ENCODE measurements at places on chromosomes 5 and 9.

DNA sequence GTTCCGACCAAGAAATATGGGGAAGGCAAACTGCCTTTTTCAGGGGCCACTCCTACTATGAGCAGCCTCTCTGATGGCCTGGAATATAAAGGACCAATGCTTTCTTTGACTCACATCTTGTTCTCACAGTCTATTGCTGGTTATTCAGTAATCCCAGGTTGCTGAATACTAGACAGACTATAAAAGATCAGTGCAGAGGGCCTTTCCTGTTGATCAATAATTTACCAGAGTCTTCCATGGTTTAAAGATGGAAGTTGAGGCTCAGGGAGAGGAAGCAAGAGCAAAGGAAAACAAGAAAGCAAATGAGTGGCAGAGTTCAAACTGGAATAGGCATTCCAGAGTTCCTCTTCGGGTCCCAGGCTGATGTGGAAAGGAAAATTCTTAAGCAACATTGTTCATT, 62.9 kb downstream of the FBXO38 start:
- DNase-seq = no peak

DNA sequence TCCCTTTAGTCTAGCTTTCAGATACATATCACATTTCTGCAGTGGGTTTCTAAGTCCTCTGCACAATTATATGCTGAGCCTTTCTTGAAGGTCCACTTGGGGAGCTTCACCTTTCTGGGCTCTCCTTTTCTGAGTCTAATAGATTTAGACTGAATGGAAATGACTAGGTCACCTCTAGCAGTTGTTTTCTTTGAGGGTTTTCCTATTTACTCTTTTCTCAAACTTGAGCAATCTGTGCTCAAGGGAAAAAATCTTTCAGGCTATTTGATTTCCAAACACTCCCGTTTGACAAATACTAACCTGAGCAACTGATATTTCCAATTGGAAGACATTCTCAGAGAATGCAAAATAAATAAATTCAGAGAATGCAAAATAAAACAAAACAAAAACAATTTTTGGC, 39.0 kb downstream of the ISOC1 start:
- DNase-seq = no peak

- DNase-seq = no peak
Observed at GRCh38 chr5:164377746-164378145, 872.3 kb downstream of the MAT2B start.

GRCh38 chr5:112583166-112583565, 154.5 kb upstream of the APC start:
- no peak for DNase-seq

DNA sequence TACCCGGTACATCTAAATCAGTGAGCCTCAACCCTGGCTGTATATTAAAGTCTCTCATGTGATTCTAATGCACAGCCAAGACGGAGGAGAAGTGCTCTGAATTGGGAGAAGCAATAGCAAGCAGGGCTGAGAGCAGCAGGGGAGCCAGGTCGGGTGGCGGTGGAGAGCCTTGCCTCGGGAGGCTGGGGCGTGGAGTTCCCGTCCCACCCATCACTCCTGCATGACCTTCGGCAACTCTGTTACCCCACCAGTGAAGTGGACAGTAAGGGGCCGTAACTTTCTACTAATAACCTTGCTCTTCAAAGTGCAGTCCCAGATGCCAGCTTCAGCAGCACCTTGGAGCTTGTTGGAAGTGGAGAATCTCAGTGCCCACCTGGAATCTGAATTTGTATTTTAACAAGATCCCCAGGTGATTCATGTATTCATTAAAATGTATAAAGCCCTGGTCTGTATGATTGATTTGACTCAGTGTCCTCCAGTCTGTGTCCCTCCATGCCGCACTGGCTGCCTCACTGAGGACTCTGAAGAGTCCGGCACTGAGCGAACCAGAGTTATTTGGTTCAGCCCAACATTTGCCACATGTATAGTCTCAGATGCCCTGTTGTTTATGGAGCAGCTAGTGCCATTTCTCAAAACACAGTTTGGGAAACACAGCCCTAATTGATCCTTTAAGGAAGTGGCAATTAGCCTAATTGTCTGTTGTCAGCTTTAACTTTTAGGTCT, 6.5 kb downstream of the ERGIC1 start:
- DNase-seq = no peak

- DNase-seq = no peak
Observed at GRCh38 chr5:179791881-179792611, 1.7 kb upstream of the LTC4S start.

GRCh38 chr5:132458226-132458560, 32.4 kb downstream of the IRF1 start:
- DNase-seq = no peak

GRCh38 chr9:82404881-82405280, 416.3 kb downstream of the SPATA31D1 start:
- no peak for DNase-seq

DNA sequence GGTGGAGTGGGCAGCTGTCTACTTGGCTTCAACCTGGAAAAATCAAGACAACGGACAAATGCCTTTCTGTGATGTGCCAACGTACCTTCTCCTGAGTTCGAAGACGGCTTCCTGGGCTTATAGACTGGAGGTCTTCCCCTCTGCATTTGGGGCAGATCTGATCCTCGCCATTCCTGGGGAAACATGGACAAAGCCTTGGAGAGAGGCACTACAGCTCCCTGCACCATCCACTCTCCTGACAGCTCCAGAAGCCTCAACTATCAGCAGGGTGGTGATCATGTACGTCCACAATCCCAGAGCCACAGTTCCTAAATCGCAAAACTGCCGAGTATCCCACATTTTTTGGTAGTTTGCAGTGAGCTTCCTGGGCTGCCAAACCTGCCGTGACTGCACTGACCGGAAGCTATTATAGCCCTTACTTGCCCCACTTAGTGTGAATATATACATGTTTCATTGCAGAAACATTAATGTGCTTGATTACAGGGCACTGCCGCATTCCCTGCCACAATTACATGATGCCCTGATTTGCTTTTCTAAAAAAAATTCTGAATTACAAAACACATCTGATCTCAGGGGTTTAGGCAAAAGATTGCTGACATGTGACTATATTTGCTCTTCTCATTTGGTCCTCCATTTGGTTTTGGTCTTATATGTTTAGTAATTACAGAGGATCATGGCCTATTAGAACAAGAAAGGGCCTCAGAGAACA, 2.8 kb downstream of the TRAF1 start:
- no peak for DNase-seq

GRCh38 chr9:87382900-87383299, 114.8 kb upstream of the DAPK1 start:
- no peak for DNase-seq

GRCh38 chr5:41339339-41339738, 126.0 kb upstream of the C6 start:
- DNase-seq = no peak

- DNase-seq = no peak
Observed at GRCh38 chr9:89999176-89999533, 394.3 kb downstream of the GADD45G start.

- no peak for DNase-seq
Observed at GRCh38 chr9:77953590-77953989, 78.0 kb downstream of the GNAQ start.

GRCh38 chr5:138180183-138180782, 1.4 kb downstream of the KIF20A start:
- no peak for DNase-seq

DNA sequence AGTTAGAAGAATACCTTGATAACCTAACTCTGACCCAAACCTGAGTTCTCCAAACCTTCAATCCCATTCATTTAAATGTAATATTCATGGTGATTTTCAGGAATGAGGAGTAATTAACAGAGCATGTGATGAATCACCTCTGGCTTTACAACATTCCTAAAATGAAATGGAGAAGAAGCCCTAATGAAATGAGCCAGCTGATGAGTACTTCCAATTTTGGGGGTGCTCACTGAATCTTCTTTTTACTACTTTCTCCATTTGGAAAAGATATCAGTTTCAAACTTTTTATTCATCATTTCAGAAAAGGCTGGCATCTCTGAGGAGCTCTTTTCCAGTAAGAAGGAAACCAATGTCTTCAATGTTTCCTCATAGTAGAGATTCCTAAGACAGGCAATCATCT, 2.9 kb upstream of the SPINK5 start:
- no peak for DNase-seq

GRCh38 chr5:116733991-116734975, 159.7 kb upstream of the SEMA6A start:
- DNase-seq = no peak

GRCh38 chr9:85716031-85716877, 25.5 kb downstream of the AGTPBP1 start:
- DNase-seq = no peak

- no peak for DNase-seq
Observed at GRCh38 chr5:133029416-133029815, 3.1 kb upstream of the ZCCHC10 start.

DNA sequence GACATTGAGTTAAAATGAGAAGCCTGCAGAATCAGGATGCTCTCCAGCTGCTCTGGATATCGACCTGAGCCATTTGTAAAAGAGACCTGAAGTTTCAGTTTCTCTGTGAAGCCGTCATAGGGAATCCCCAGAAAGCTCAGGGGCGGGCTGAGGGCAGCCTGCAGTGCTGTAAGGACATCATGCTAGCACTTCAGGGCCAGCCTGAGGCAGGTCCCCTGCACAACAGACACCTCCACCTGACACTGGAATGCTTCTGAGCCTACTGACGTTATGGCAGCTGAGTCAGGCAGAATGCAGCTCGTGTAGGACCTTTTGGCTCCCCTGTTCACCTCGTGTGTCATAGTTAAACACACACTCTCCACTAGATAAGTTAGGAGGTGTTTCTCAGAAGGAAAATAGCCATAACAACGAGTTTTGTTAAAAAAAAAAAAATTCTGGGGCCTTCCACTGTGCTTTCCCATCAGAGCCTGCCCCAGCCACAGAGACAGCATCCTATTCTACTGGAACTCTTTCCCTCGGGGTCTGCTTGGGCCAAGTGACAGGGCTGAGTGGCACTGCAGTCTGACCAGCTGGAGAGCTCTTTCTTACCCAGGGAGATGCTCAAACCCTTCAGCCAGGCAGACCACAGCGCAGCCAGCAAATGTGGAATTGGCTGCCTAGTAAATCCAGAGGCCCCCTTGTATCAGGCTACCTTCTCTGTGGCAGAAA, 354.9 kb downstream of the DIRAS2 start:
- DNase-seq = no peak

DNA sequence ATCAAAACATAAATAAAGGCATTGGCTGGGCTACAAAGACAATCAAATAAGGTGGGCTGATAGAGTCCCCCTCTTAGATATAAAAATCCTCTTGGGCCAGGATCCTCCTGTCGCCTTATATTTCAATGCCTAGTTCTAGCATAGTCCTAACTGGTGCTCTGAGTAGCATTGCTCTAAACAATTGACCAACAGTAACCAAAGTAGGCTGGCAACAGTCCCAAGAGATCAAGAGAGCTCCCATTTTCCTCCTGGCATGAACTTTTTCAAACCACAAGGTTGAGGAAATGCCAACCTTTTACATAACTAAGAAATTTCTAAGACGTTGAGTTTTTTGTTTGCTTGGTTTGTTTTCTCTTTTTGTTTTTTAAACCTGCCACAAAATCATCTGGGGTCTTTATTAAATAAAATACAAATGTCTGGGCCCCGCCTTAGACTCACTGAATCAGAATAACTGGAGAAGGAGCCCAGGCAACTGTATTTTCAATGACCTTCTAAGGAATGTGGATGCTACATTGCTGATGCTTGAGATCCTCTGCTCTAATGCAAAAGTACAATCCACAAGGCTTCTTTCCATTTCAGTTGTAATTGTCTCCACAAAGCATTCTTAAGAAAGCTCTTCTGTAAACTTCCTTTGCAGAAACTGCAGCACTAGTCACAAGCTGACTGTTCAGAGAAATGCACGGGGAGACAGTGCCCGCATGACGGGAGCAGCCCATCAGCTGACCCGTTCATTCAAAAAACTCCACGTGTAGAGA, 2.9 kb downstream of the SLC45A2 start:
- no peak for DNase-seq

- no peak for DNase-seq
Observed at GRCh38 chr5:178304761-178305645, 72.4 kb upstream of the PHYKPL start.

DNA sequence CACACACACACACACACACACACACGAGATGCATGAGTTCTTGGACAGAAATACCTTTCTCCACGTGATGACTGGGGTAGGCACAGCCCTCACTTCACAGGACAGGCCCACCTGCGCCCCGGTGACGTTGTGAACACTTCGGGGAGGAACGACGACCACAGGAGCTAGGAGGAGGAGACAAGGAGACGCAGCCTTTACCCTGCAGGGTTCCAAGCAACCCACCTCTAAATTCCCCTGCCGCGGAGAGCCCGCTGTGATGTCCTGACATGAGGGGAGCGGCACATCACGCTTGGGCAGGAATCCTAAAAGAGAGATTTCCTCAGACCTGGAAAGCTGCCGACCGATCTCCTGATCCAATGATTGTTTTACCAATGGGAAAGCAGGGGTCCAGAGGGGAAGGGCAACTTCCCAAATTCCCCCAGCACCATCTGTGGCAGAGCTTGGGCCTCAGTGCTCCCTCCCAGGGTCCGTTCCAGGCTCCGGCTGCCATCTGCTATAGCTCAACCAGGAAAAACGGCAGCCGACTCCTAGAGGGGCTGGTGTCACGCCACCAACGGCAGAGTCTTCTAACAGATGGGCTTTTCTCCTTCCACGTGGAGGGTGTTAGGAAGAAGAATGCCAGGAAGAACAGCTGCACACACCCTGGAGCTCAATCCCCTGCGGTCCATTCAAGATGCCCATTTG, 10.1 kb downstream of the IGFBPL1 start:
- DNase-seq = no peak

GRCh38 chr9:129596541-129597331, 24.2 kb downstream of the C9orf50 start:
- DNase-seq = no peak

GRCh38 chr5:81700166-81700565, 50.7 kb downstream of the SSBP2 start:
- no peak for DNase-seq

DNA sequence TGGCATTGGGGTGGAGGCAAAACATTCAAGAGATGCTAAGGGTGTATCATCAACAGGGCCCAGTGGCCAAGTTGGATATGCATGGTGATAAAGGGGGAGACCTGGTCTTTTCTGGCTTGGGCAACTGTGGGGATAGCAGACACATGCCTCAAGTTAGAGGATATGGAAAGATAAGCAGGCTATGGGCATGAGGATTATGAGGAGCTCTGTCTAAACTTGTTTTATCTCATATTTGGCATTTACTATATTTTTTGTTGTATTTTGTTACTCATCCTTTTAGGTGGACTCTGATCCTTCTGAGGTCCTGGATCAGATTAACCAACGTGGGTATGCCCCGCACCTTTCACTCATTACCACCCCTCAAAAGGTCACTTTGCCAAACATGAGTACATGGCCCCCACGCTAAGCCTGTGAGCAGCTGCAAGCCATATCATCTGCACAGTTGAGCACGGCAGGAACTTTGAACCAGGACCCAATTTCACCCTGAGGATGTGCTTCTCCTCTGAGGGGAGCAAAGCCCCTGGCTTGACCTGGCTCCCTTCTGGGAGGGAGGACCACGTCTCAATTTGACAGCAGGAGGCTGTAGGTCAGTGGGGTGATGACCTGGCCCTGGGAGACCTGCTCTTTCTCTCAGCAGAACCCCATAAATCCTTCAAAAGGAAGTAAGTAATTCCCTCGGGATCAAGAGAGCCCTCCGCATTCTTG, 71.1 kb upstream of the CD180 start:
- DNase-seq = no peak

Data from T-helper 9 cell (primary cell).